ENCODE measurements at places on chromosomes 11 and 22. TPM values are rescaled to one million over a fixed set of nuclear protein-coding genes. Genes with fewer than 3 reads are reported as not detected.

MB gene
- 1.1 TPM for total RNA-seq

MUC6 gene
- not detected for total RNA-seq

LRRN4CL gene
- total RNA-seq: 0.61 TPM

SHISA8 gene
- total RNA-seq: not detected

HINFP gene
- 23.4 TPM for total RNA-seq

SLC15A3 gene
- 104 TPM for total RNA-seq

STK33 gene
- total RNA-seq: 11.2 TPM

FAM111A gene
- total RNA-seq: 74.3 TPM

LUZP2 gene
- total RNA-seq: not detected

MISFA gene
- total RNA-seq: 6.0 TPM

VSTM5 gene
- total RNA-seq: not detected

WNT11 gene
- 3.1 TPM for total RNA-seq

GGTLC3 gene
- total RNA-seq: 3.8 TPM

MPPED2 gene
- 0.57 TPM for total RNA-seq

NAALAD2 gene
- 0.46 TPM for total RNA-seq

C22orf42 gene
- not detected for total RNA-seq

GP1BB gene
- total RNA-seq: 8.5 TPM

SMTNL1 gene
- total RNA-seq: not detected

OR10AG1 gene
- total RNA-seq: not detected

CST6 gene
- 12.6 TPM for total RNA-seq

Measured in upper lobe of left lung (tissue), 6 donors.